ENCODE measurements at places on chromosomes 13 and 19.

DNA sequence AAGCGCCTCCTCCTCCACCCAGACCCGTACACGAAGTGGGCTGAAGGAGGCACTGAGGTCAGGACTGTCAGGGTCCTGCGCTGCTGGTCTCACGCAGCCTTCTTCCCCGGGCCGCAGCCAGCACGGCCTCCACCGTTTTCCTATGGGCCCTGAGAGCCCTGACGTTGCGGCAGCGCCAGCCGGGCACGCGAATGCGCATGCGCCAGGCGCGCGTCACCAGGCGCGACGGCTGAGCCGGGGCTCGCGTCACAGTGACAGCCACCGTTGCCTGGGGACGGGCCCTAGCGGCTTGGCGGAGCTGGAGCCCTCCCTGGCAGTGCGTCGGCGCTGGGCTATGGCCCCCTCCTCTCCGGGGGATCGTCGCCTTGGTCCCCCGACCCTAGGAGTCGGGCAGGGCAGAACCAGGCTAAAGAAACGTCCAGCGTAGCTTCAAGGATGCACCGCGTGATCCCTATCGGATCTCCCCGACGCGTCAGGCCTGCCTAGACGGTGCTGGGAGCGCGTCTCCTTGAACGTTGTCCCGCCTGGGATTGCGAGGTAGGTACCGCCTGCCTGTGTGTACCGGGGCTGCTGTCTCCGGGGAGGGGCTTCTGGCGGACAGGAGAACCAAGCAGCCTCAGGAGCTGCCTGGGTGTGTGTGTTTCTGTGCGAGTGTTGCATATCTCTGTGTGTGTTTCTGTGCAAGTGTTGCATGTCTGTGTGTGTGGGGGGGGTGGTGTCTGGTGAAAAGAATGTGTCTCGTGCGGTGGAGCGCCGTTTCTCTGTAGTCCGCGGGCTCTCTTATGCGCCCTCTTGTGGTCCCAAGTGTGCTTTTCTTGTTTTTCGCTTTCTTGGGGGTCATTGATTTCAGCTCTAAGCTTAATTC lies 43.2 kb downstream of the ZNF571 start:
- peak; percentile 27 for DNase-seq

GRCh38 chr19:5052515-5052914 lies 83.6 kb downstream of the KDM4B start:
- DNase-seq, result no peak

- no peak for DNase-seq
Measured at GRCh38 chr19:39795001-39795400, 16.3 kb downstream of the LEUTX start.

- DNase-seq, result no peak
Measured at GRCh38 chr13:40386586-40386985, 279.9 kb downstream of the FOXO1 start.

GRCh38 chr19:42872608-42873007 lies 6.9 kb downstream of the PSG1 start:
- no peak for DNase-seq

GRCh38 chr13:105177265-105177900 lies 1358.1 kb downstream of the EFNB2 start:
- DNase-seq, result no peak

DNA sequence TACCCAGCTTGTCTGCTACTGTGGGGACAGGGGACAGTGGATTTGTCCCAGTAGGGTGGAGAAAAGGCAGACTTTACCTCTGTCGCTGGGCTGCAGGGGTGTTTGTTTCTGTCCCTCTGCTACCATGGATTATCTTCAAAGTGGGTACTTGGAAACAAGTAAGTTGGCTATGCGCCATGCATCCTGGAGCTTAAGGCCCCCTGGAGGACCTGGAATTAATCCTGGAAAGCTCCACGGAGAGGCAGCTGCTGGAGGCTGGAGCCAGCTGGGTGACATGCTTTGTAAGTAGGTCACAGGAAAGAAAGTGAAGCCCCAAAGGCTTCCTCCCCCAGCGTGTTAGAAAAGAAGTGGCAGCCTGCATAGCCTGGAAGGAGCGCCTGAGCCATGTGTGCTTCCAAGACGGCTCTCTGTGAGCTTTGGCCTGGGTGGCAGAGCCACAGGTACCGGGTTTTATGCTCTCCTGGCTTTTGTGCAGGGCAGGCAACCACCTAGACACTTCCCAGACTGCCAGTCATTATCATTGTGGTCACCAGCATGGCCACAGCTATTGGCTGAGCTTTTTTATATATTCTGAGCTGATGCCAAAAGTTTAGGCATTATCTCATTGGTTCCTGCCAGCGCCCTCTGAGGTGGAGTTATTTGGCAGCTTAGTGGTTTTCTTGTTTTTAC lies 9.5 kb downstream of the B3GLCT start:
- DNase-seq, result no peak

DNA sequence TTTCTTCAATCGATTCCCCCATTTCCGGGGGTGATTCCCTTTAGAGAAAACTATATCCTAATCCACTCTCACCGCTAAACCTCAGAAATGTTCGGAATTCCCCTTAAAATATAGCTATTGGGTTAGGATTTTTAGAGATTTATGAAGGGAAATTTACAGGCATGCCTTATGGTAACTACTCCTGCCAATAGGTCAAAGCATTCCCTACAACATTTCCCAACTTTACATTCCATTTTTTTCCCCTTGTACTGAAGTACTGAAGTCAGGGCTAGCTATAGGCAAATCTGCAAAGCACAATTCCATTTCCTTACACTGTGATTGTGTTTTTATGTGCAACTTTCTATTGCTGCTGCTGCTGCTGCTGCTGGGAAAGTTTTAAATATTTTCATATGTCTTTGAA lies 2.1 kb downstream of the EDNRB start:
- DNase-seq, result no peak

- no peak for DNase-seq
Measured at GRCh38 chr13:32142956-32143375, 111.4 kb downstream of the FRY start.

GRCh38 chr13:77009011-77009410 lies 17.1 kb downstream of the CLN5 start:
- DNase-seq, result no peak

- DNase-seq, result no peak
Measured at GRCh38 chr13:38570706-38571105, 116.2 kb upstream of the FREM2 start.

DNA sequence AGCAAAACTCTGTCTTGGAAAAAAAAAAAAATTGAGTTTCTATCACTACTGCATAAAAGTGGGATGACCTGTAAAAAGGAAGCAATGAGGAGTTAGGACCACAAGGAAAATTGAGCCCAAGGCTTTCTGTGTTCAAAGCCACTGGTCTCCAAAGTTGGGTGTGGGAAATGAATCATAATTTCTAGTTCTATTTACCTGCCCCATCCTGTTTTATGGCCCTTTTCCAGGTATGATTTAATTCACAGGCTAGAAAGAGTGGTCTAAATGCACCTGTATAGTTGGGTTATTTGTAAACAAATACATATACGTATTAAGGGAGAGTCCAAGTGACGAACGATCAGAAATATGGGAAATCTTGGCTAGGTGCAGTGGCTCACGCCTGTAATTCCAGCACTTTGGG lies 5.9 kb upstream of the DCAF15 start:
- DNase-seq, result no peak

- DNase-seq, result no peak
Measured at GRCh38 chr19:19120308-19121231, 17.7 kb downstream of the TMEM161A start.

GRCh38 chr13:42832341-42833096 lies 51.1 kb downstream of the FAM216B start:
- DNase-seq, result no peak

- no peak for DNase-seq
Measured at GRCh38 chr13:73433890-73434289, 375.1 kb downstream of the KLF5 start.

- no peak for DNase-seq
Measured at GRCh38 chr13:76596216-76596615, 290.0 kb downstream of the KCTD12 start.

- no peak for DNase-seq
Measured at GRCh38 chr19:33124207-33125098, 7.5 kb upstream of the WDR88 start.

DNA sequence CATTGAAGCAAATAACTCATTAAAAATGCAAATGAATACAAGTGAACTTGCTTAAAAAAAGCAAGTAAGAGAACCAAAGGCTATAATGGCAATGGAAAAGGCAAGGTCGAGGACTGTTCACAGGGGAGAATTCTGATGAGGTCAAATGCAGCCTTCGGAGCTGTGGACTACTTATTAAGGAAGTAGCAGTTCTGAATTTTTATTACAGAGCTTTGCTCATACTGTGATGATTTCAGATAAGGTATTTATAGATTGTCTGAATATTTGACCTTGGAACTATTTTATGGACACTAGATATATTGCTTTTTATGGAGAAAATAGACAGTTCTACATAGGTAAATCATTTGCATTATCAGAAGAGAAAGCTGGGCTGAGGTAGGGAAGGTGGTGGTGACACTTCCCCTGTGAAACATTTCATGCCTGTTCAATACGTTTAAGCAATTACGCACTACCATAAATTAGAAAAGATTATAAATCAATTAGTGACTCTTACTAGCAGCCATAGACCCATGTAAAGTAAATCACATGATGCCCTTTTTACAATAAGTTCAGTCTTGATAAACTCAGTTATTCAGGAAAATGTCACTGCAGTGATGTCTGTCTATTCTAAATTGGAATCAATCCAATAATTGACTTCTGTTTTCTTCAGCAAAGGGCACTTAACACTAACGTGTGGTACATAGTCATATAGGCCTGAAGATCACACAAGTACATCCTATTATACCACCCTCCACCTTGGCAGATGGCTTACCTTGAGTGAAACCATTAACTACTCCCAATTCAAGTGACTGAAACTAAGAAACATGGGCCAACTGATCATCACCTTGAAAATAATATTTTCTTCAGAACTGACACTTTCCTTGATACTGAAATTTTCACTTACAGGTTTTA lies 260.0 kb downstream of the KLF12 start:
- no peak for DNase-seq

DNA sequence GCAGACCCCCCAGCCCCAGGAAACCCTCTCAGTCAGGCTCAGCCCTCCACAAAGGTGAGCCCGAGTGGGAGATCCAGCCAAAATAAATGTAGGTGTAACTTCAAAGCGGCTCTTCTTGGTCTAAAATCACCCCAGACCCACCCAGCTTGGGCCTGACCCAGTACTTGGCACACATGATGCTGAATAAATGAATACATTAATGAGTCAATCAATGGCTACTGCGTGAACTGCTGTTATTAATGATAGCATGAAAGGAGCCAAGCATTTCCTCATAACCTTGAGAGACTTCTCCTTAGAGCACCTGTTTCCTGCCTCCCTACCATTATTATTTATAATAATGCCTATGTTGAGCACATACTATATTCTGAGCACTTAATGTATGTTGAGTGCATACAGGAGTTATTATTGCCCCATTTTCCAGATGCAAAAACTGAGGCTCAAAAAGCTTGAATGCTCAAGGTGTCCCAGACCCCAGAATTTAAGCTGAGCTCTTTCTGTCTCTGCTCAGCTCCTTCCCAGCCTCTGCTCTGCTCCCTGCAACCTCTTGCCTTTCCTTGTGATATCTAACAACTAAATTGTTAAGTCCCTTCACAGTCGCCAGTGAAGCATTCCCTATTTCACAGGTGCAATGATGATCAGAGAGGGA lies 4.3 kb downstream of the NOTCH3 start:
- DNase-seq, result no peak

- no peak for DNase-seq
Measured at GRCh38 chr13:63381078-63381859, 1965.6 kb upstream of the PCDH20 start.

DNA sequence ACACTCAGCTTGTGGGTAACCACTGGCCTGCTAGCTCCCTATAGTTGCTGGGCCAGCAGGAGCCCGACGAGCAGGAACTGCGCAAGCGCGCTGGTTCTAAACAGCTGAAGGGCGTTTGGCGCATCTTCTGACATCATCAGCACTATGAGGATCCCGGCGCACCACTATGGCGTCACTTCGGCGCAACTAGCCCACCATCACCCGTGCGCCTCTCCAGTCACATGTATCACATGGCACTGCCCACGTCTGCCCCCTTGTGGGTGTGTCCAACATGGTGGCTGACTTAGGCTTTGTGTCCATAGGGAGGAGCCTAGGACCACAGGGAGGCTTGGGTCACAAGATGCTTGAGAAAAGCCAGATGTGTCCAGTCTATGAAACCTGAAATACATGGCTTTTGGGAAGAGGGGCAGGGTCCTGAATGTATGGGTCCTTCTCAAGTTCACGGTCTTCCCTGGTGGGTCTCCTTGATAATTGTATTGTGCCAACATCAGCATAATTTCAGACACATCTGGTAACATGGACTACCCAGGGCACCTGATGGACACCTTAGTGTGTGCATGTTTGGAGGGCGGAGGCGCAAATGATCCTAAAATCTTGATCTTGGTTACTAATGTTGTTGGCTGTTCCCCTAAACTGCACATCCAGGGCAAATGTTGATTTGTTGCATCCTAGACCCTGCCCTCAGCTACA lies 18.0 kb downstream of the KLK4 start:
- no peak for DNase-seq

DNA sequence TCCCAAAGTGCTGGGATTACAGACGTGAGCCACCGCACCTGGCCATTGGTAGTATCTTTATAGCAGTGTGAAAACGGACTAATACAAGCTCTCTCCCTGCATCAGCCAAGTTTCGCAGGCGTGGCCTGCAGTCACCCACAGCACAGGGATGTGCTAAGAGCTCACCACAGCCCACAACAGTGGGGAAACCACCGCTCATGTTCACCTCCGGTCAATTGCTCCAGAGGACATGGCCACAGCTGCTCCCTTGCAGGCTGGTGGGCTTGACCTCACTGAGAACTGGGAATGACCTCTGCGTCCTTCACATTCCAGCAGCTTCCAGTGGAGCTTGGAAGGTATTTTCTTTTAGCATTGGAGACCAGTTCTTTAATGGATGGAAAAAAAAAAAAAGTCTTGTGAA lies 156.4 kb downstream of the KCTD15 start:
- no peak for DNase-seq

DNA sequence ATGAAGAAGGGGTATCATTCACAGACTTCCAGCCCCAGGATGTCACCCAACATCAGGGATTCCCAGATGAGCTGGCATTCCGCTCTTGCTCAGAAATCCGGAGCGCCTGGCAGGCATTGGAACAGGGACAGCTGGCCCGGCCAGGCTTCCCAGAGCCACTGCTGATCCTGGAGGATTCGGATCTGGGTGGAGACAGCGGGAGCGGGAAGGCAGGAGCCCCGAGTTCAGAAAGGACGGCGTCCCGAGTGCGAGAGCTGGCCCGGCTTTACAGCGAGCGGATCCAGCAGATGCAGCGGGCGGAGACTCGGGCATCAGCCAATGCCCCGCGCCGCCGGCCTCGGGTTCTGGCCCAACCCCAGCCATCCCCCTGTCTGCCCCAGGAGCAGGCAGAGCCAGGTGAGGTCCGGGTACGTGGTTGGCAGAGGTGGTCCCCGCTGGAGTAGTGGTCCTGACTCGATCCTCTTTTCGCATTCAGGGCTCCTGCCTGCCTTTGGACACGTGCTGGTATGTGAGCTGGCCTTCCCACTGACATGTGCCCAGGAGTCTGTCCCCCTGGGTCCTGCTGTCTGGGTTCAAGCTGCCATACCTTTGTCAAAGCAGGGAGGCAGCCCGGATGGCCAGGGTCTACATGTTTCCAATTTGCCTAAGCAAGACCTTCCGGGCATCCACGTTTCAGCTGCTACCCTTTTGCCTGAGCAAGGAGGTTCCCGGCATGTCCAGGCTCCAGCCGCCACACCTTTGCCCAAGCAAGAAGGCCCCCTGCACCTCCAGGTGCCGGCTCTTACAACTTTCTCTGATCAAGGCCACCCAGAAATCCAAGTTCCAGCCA lies 11.0 kb downstream of the PLEKHG2 start:
- DNase-seq, result no peak

All from T-helper 22 cell (primary cell).